ENCODE measurements at places on chromosomes 1 and 21.

GRCh38 chr1:32702599-32703478, at the start of gene SYNC:
SYNC (minus strand) TSS chr1:32702770; CDS start chr1:32702660, 110 bp downstream.
- no peak for DNase-seq

GRCh38 chr1:86913399-86913895, 479 bp downstream of the SELENOF start:
- peak; percentile 24 for DNase-seq

- no peak for DNase-seq
Observed at GRCh38 chr1:210081494-210081893, 143.5 kb downstream of the SYT14 start.

GRCh38 chr1:20322825-20323612, 32.3 kb downstream of the VWA5B1 start:
- no peak for DNase-seq

- DNase-seq = no peak
Observed at GRCh38 chr1:184049836-184050468, 1.6 kb upstream of the TSEN15 start.

DNA sequence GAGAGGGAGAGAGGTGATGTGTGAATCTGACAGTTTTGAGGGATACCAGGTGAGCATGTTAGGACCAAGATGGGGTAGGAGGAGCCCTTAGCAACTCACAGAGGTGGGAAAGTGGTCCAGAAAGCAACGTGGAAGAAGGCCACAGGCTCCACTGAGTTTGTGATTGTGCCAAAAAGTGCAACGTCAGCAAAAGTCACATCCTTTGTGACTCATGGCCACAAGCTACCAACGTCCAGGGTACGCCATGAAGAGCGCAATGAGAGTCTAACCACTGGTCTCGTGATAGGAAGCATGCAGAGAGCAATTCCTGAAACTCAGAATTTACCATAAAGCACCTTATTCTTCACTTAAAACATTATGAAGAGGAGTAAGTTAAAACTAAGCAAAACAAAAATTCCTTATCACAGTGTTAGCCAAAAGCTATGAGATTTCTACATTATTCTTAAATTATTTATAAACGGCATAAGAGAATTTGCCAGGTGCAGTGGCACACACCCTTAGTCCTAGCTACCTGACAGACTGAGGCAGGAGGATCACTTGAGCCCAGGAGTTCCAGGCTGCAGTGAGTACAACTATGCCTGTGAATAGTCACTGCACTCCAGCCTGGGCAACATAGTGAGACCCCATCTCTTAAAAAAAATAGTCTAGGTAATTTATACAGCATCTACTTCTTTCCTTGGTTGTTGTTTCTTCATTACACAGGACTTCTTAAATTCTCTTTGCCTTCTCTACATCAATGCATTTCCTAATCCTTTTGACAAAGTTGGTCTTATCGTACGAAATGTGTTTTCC, 55.2 kb downstream of the COLGALT2 start:
- no peak for DNase-seq

- DNase-seq = no peak
Observed at GRCh38 chr1:183774938-183775337, 30.0 kb upstream of the RGL1 start.
